ENCODE measurements at places on chromosomes 6 and 20. TPM values are rescaled to one million over a fixed set of nuclear protein-coding genes. Genes with fewer than 3 reads are reported as not detected.

DNA sequence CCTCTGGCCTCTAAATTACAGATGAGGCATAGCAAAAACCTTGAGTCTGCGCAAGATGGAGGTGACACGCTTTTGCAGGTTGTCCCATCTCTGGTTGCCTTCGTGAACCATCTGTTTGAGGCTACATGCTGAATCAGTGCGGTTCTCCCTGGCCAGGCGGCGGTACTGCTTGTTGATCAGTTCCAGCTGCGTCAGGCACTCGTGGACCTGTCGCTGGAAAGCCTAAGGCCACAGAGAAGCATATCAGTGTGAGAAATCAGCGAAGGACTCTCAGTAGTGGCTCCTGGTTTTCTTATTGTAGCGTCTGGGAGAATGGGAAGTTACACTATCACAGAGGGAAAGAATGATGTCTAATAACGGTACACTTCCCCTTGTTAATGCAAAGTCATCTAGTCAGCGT, 344.4 kb downstream of the ESR1 start:
- DNase-seq: no peak
- no peak overlapping the region for H3K4me3 ChIP-seq
- H3K27me3 ChIP-seq: no peaks in the 10 kb centered on the region
- peaks cover 47% of the 10 kb centered on the region for H3K36me3 ChIP-seq
- no peak overlapping the region for H3K27ac ChIP-seq

DNA sequence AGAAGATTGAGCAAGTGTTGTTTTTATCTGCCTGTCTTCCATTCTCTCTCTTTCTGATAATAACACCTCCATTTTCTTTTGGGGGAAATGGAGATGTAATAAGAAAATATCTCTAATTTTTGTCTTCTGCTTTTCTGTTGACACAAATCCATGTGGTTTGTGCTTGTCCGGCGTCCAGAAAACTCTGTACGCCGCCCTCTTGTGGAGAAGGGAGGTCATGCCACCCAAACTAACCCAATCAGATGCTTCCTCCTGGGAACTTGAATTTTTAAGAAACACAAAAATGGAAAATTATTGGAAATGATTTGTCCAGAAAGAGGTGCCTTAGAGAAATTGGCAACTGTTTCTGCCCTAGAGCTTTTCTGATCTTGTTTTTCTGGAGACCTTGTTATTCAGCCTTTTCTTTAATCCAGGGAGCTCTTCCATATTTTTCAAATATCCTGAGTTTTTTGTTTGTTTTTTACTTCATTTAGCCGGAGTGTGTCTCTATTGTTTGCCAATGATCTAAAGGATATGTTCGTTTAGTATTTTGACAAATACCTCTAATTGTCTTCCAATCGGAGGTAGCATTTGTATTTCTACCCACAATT, 17.8 kb upstream of the FNDC1 start:
- H3K4me3 ChIP-seq: no peak overlapping the region
- H3K36me3 ChIP-seq: peaks cover 2% of the 10 kb centered on the region
- H3K27me3 ChIP-seq: peaks cover 18% of the 10 kb centered on the region
- no peak for DNase-seq
- no peak overlapping the region for H3K27ac ChIP-seq
- peaks cover 4% of the 10 kb centered on the region for H3K4me1 ChIP-seq

- no peak overlapping the region for H3K4me3 ChIP-seq
- H3K27ac ChIP-seq: no peak overlapping the region
- H3K4me1 ChIP-seq: peaks cover 5% of the 10 kb centered on the region
- peaks cover 5% of the 10 kb centered on the region for H3K36me3 ChIP-seq
- no peaks in the 10 kb centered on the region for H3K27me3 ChIP-seq
These were observed 16.6 kb downstream of the TENT5A start for GRCh38 chr6:81735756-81736380.

DNA sequence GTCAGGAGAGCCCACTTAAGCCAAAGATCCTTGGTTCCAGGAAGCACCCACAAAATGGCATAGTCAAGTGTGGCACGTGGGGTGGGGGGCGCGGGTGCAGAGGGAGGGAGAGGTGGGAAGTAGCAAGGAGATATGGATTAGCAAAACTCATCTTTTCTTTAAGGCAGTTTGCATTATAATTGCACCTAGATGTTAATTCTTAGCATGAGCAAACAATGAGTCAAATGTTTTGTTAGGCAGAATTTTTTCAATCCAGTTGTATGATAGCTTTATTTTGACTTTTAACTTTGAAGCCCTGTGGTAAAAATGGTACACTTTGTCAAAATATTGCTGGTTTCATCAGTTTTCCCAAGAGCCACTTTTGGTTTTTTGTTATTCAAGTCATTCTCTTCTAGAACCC, 15.0 kb downstream of the SCAND1 start:
- no peak overlapping the region for H3K4me3 ChIP-seq
- H3K36me3 ChIP-seq: peaks cover 12% of the 10 kb centered on the region
- no peak overlapping the region for H3K27ac ChIP-seq

The SMOC2 gene
- total RNA-seq: 56.3 TPM

The DLL1 gene
- 0.35 TPM for total RNA-seq

The BLTP3A gene
- total RNA-seq: 20.1 TPM

All from chondrocyte (in vitro differentiated cells).